Neural crest cell (in vitro differentiated cells): ENCODE measurements at places on chromosomes 11 and 22.

- DNase-seq: no peak
Measured at GRCh38 chr11:73189315-73189714, 28.8 kb upstream of the P2RY2 start.

GRCh38 chr11:135027461-135027860 is 615.4 kb upstream of the B3GAT1 start:
- DNase-seq: peak; percentile 48

GRCh38 chr11:64894070-64894811 is 15.8 kb upstream of the EHD1 start:
- peak; percentile 93 for DNase-seq

DNA sequence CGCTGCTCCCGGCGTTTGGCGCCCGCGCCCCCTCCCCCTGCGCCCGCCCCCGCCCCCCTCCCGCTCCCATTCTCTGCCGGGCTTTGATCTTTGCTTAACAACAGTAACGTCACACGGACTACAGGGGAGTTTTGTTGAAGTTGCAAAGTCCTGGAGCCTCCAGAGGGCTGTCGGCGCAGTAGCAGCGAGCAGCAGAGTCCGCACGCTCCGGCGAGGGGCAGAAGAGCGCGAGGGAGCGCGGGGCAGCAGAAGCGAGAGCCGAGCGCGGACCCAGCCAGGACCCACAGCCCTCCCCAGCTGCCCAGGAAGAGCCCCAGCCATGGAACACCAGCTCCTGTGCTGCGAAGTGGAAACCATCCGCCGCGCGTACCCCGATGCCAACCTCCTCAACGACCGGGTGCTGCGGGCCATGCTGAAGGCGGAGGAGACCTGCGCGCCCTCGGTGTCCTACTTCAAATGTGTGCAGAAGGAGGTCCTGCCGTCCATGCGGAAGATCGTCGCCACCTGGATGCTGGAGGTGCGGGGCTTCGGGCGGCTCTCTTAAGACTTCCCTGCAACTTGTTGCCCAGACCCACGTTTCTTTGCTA is at the start of gene CCND1:
CCND1 (plus strand) TSS at position 162 of the 587 bp plus-strand sequence; CDS start at position 320, 158 bp downstream.
- peak; percentile 81 for DNase-seq

DNA sequence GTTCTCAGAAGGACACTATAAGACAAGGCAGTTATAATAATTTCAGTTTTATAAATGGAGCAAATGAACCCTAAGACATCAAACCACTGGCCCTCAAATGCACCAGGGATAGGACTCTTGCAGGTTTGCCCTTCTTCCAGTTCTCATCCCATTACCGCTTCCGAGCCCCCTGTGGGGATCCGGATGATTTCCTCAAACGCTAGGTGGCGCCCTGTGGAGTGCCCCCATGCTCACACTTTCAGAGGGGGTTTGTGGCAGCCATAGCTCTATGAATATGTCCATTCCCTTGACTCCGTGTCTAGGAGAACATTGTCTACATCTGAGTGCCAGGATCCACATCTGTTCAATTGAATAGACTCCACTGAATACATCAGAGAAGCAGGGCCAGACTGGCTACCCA is 816.3 kb downstream of the NTM start:
- peak; percentile 6 for DNase-seq

DNA sequence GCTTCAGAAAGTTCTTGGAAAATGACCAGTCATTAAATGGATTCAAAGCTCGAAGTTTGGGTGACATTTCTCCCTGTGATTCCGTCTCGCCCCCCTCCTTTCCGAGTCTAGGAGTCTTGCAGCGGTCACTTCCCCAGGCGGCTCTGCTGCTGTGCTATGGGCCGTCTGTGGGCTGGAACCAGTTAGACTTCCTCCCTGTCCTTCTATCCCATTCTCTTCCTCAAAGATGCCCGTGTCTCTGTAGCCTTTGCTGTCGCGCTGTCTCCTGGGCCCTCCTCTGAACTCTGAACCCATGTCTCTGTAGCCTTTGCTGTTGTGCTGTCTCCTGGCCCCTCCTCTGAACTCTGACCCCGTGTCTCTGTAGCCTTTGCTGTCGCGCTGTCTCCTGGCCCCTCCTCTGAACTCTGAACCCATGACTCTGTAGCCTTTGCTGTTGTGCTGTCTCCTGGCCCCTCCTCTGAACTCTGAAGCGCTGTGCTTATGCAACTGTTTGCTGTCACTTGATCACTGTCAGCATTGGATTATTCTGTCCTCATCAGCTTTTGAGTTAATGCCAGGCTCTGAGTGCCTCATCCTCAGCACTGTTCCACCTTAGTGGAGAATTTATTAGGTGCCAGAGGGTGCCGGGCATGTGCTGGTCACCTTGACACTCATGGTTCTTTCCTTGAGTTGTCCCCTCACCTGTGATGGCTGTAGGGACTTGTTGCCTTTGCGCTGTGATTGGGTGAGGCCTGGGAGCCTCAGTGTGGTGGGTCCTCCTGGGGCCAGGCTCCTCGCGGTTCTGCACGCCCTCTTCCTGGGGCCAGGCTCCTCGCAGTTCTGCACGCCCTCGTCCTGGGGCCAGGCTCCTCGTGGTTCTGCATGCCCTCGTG is 173.3 kb downstream of the TBC1D22A start:
- peak; percentile 26 for DNase-seq

DNA sequence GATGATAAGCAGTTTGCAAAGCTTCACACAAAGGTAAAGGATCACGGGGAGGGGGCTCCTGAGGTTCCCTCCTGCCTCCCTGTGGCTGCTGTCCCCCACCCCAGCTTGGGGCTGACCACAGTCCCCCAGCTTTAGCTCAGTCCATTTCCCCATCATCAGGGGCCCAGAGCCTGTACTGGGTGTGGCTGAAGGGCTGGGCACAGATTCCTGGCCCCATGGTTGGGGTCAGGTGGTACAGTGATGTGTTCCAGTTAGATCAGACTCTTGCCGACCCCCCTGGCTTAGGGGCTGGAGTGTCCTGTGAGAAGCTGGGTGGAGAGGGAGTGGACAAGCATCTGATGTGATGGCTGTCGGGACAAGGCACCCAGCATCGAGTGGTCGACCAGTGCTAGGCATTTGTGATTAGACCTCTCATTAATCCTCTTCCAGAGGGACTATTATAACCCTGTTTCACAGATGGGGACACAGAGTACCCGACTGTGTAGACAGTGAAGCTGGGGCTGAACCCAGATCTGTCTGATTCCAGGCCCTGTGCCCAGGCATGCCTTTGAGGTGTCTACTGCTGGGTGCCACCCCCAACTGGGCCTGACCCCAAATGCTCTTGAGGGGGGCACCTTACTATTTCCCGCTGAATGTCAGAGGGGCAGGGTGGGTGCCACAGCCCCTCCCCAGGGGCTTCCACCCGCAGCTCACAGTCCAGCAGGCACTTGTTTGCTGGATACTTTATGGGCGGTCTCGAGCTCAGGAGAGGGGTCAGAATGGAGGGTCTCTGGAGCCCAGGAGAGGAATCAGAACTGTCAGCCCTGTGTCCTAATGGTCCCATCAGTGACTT is 4.3 kb downstream of the SHANK3 start:
- no peak for DNase-seq

DNA sequence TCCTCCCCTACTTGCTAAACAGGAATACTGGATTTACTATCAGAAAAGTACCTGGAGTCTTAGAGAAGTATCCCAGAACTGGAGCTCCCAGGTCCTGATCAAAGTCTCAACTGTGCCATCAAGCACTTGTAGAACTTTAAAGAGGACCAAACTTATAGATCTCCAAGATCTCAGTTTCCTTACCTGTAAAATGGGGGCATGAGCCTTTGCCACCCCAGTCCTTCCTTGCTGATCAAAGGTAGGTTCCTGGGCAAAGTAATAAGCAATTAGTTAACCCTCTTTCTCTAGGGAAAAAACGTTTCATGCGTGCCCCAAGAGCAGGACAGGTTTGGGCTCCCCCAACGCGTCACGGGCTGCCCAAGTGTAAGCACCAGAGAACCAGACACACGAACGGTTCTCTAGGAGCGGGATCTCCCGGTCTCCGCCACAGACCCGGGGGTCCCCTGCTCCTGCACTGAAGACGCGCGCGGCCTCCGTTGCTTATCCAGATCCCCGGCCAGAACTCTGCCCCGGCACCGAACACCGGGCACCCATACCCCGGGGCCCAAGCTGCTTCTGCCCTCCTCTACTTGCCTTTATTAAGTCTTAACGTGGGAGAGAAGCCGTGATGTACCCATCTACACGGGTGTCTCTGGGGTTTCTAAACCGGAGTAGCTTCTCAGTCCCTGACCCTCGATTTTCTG is 505 bp downstream of the ZNF214 start:
- no peak for DNase-seq

DNA sequence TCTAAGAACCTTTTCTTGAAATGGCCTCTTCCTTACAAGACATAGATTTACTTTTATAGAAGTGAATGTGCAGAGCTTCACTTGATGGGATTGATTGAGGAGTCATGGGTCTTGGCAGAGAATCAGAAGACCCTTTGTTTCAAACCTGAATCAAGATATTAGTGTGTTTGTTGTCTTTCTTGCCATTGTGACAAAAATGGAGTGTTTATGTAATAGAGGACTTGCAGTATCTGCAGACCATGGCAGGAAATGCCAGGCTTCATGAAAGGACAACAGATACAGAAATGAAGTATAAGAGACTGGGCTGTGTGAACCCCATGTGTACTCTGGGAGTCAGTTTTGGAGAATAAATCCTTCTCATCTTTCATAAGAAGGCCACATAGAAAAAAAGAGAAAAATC is 72.9 kb upstream of the HORMAD2 start:
- no peak for DNase-seq

GRCh38 chr22:45869340-45869847 is 107.6 kb downstream of the WNT7B start:
- no peak for DNase-seq

DNA sequence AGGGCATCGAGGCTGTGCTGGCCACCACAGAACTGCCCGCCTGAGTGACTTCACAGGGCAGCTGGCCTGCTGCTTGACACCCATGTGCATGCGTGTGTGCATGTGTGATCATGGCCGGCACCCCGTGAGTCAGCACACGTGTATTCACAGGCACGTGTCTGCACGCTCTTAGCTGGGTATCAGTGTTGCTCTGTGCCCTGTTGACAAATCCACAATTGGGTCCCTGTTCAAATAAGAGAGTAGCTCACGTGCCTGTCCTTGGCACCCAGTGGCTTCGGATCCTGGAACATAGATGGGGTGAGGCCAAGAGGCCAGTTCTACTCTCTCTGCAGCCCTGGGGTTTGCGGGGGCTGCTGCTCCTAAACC is 14.0 kb downstream of the B3GAT1 start:
- DNase-seq: no peak

GRCh38 chr11:23569134-23569533 is 708.9 kb upstream of the CCDC179 start:
- DNase-seq: no peak

- no peak for DNase-seq
Measured at GRCh38 chr11:61193596-61193995, 9.7 kb upstream of the PGA3 start.

DNA sequence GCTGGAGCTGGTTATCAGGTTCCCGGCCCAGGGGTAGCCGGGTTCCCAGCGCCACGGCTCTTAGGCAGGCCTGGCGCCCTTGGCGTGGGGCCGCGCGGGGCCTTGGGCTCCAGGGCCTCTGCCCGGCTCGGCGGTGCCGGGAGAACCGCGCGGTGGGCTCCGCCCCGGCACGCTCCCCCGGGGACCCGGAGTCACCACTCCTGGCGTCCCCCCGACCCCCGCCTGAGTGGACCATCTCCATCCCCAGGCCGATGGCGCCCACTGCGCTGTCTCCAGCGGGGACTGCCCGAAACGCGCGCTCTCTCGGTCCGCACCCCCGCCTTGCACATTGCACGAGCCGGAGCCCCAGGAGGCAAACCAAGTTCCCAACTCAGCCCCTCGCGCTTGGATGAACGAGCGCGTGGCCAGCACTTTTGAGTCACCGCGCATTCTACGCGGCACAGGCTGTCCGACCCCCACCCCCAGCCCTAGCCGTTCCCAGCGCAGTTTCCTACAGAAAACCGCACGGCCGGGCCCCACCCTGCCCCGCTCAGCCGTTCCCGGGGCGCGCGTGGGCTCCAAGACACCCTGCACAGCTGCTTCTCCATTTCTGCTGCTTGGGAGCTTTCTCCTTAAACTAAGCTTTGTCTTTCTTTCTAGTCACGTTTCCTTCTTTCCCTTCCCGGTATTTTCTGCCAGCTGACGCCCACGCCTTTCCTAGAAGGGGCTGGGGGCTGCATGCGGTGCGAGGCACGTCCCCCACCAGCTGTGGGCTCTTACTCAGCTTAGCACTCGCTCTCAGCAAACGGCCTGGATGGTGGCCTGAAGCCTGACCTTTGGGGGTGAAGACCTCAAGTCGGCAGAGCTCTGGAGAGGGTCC is 650 bp upstream of the CHID1 start:
- DNase-seq: peak; percentile 40

- DNase-seq: no peak
Measured at GRCh38 chr22:37336579-37336978, 54.3 kb downstream of the CYTH4 start.

GRCh38 chr11:130042093-130042591 is 27.6 kb upstream of the APLP2 start:
- DNase-seq: no peak

DNA sequence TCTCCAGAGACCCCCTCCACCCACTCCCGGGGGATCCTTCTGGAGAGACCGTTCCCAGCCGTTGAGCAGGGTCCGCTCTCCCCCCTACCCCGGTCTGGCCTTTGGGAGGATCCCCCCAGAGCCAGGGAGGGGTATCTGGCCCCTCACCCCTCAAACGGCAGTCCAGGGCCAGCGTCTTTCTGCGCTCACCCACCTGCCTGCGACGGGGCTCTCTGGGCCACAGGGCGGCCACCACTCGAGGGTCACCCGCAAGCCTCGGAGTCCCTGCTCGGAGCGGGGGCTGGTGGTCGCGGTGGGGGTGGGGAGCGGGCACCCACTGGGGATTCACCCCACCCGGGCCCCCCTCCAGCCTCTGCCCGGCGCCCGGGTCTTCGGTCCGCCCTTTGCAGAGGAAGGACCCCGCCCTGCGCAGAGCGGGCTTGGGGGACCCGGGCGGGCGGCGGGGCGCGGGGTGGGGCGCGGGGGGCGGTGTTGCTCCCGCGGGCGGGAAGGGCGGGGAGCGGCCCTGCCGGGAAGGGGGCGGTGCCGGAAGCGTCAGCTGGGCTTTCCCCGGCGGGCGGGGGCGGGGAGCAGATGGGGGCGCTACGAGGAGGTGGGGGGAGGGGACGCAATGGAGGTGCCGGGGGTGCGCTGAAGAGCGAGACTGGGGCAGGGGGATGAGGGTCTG is 16.6 kb downstream of the CRELD2 start:
- no peak for DNase-seq

DNA sequence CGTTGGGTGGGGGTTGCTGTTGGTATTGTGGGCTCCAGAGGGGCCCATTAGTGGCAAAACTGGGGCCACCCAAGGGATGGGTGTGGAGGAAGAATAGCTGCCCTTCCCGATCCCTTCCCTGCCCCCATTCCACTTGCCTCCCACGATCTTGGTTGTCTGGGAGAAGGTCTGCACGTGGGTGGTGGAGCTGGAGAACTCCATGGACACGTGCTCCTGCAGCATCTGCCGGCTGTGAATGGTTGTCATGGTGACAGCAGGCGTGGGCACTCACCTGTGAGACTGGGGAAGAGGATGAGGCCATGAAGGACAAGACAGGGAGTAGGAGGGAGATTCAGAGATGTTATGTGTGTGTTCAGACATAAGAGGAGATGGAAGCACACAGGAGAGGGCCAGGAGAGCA is 2.0 kb downstream of the IGSF22 start:
- DNase-seq: no peak

GRCh38 chr11:67450796-67451657 is 1.5 kb downstream of the GPR152 start:
- no peak for DNase-seq

GRCh38 chr11:100741866-100742625 is 55.0 kb downstream of the ARHGAP42 start:
- no peak for DNase-seq
